NCI-H146 (cell line): ENCODE measurements at places on chromosomes 2 and 18.

DNA sequence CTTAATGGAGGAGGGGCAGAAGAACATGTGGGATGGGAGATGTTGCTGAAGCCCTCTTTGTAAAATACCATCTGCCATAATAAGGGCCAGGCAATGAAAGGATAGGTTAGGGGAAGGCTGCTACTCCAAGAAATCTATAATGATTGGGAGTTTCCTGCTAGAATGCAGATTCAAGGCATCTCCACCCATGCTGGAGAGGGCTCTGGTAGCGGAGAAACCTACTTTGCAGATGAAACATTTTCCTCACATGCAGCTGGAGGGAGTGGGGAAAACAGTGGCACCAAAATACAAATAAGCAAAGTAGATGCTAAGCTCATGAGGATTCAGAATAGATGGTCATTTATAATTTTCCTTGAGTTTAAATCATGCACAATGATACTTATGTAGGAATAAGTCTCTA lies 82.3 kb upstream of the GCFC2 start:
- DNase-seq, result no peak

DNA sequence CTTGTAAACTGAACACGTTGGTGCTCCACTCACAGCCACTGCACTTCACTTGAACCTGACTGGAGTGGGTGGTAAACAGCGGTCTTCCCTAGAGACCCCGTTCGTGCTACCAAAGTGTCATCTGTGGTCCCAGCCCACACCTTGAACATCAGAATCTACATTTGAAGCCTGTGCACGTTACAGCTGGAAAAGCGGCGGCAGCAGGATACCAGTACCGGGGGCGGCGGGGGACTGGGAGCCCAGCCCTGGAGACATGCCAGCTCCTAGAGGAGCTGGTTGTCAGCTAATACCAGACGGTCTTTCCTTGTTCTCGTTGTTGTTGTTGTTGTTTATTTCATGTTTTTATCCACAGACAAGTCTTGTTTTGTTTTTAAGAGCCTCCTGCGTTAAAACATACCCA lies 156.7 kb downstream of the WDSUB1 start:
- no peak for DNase-seq

GRCh38 chr2:196970099-196970498 lies 43.6 kb upstream of the PGAP1 start:
- DNase-seq, result no peak

GRCh38 chr2:163255086-163255485 lies 416.5 kb upstream of the KCNH7 start:
- DNase-seq, result no peak

DNA sequence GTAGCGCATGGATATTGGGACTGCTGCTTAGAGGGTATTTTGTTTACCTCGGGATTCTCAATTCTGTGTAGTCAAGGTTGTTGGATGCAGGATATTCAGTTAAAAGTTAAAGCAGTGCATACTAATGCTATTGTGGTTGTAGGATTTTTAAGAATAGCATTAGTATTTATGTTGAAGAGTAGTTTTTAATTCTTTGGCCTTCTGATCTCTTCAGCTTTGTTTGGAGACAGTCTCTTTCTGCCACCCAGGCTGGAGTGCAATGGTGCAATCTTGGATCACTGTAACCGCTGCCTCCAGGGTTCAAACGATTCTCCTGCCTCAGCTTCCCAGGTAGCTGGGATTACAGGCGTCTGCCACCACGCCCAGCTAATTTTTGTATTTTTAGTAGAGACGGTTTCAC lies 1.5 kb downstream of the RHBDD1 start:
- DNase-seq, result no peak

DNA sequence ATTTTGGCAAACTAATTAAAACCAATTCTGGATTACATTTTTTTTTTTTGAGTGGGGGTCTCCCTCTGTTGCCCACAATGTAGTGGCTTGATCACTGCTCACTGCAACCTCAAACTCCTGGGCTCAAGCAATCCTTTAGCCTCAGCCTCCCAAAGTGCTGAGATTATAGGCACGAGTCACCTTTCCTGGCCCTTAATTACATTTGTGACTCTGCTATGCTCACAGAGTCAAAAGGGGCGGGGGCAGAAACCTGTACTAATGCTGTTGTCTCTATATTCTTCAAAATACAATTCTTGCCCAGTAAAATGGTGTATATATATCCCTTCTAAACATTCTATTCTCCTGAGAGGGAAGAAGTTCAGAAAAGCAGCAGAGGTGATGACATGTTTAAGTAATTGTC lies 23.2 kb downstream of the PRKD3 start:
- DNase-seq, result no peak
